ENCODE measurements at places on chromosomes 1 and 21.
A peak's percentile ranks its signal among the peaks of the same experiment; 100 is the strongest.

DNA sequence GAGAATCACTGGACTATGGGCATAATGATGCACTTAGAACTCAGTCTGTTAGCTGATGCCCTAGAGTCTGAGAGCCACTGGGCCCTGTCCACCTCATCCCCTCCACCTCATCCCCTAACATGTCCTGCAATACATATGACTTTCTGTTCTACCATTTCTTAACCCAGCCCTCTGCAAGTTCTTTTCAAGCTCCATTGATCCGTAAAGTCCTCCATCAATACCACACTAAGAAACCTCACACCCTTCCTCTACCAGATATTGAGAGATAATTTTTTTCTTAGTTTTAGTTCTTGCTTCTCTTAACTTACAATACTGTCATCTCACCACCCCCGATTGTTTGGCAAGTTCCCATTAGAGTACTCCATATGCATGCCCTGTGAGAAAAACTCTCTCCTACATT lies 22.1 kb downstream of the FCRL4 start:
- no peak for DNase-seq

DNA sequence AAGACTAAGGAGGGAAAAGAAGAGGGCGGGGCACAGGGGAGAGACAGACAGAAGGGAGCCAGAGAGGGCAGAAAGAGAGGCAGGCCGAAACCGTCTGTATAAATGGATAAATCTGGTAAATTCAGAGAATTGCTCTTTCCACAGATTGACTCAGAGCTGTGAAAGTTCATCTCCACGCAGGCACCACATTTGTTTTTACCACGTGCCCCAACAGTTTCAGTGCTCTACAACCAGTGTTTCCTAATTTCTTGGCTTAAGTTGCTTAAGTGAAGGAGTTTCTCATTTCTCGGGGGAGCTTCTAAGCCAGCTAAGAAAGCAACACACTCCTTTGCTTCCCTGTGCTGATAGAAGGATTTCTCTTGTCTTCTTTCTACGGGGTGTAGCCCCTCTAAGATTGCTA lies 87.1 kb downstream of the ENAH start:
- no peak for DNase-seq

- no peak for DNase-seq
These were observed 13.3 kb downstream of the DISP3 start for GRCh38 chr1:11492235-11492634.

- DNase-seq: no peak
These were observed 4.5 kb upstream of the TUFT1 start for GRCh38 chr1:151535326-151536271.

- DNase-seq: no peak
These were observed 1.7 kb downstream of the AGMAT start for GRCh38 chr1:15583016-15583706.

- peak; percentile 2 for DNase-seq
These were observed 215.4 kb downstream of the ASTN1 start for GRCh38 chr1:176949033-176949662.

DNA sequence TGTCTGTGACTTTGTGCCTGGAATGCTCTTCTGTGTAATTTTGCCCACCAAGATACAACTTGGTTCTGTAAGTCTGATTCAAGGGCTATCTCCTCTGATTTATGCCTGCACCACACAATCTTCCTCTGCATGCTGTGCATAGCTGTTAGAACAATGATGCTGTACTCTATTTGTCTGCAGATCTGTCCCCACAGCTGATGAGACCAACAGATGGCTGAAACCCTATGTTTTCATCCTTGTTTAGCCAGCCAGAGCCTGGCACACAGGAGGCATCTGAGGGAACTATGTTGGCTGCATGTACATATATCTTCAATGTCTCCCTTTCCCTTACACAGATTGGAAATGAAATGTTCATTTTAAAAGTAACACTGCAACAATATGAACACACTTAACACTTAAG lies 58.0 kb upstream of the ABCA4 start:
- no peak for DNase-seq

GRCh38 chr1:211135342-211135950 lies 1.5 kb upstream of the KCNH1 start:
- no peak for DNase-seq

DNA sequence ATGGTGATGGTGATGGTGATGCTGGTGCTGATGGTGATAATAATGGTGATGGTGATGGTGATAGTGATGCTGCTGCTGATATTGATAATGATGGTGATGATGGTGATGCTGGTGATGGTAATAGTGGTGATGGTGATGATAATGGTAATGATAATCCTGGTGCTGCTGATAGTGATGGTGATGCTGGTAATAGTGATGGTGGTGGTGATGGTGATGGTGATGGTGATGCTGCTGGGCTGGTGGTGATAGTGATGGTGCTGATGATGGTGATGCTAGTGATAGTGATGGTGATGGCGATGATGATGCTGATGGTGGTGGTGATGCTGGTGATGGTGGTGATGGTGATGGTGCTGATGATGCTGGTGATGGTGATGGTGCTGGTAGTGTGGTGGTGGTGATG lies 58.4 kb upstream of the IGSF21 start:
- DNase-seq: no peak

DNA sequence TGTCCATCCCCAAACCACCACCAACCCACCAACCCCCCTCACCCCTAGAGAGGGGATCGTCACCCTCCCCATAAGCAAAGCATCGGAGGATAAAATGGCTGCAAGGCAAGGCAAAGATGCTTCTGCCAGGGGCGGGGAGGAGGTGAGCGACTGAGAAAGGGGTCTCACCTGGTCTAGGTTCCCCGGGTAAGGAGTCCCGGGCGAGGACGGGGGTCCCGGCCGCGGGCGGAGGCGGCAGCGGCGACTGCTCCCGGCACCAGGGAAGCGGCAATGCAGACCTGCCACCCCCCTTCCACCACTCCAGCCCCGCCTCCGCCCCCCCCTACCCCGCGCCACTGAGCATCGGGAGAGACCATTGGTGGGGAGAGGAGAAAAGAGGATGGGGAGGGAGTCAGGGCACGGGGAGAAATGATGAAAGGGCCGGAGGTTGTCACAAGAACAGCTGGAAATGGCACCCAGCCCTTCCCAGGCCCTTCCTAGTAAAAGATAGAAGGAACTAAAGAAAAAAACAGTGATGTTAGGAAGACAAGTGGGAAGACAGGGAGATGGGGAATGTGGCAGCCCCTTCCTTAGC lies at the start of gene SV2A:
Gene SV2A, minus strand, starts transcription at position 274 of the 574 bp plus-strand sequence. CDS start 4,004 bp downstream, outside the sequence.
- DNase-seq: peak; percentile 47

DNA sequence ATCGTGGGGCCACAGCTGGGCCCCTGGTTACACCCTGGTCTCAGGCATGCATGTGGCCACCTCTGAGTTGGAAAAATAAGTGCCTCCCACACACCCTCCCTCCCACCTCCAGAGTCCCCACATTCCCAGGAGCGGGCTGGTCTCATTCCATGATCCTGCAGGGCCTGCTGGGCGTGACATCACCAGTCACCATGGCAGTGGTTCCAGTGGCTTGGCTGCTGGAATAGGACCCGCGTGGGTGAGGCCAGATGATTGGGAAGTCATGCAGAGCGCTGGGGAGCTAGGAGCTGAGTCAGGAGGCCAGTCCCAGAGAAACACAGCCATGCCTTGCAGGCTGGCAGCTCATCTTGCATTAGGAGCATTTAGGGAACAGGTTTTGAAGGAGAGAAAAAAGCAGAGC lies 125.4 kb upstream of the TMEM51 start:
- no peak for DNase-seq

DNA sequence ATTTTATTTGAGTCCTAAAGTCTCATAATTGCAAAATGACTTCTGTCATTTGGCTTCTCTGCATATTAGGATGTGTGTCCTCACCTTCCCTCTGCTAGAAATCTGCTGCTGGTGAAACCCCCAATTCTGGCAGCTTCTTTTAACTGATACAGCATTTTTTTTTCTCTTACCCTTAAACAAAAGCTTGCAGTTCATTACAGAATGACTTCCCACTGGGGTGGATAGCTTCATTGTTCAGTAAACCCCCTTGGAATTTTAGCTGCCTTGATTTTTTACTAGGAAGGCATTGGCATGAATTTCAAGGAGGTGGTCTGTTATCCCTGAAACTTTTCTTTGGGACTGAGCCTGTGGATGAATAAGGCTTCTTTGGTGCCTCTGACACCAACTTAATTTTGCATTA lies 16.8 kb downstream of the TSEN15 start:
- DNase-seq: no peak

DNA sequence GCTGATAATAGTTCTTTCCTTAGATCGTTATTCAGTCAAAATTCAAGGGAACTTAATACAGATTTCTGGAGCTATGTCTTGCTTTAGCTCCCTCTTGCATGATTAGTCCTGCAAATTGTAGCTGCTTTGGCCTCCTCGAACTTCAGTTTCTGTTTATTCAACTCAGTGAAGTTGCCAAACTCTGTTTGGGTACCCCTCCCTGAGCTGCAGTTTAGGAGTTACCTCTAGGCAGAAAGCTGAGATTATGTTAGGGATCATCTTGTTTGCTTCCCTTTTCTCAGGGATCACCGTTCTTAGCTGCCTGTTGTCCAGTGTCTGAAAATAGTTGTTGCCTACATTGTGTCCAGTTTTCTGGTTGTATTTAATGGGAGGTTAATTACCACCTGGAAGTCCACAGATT lies 43.5 kb downstream of the SNX27 start:
- DNase-seq: no peak

DNA sequence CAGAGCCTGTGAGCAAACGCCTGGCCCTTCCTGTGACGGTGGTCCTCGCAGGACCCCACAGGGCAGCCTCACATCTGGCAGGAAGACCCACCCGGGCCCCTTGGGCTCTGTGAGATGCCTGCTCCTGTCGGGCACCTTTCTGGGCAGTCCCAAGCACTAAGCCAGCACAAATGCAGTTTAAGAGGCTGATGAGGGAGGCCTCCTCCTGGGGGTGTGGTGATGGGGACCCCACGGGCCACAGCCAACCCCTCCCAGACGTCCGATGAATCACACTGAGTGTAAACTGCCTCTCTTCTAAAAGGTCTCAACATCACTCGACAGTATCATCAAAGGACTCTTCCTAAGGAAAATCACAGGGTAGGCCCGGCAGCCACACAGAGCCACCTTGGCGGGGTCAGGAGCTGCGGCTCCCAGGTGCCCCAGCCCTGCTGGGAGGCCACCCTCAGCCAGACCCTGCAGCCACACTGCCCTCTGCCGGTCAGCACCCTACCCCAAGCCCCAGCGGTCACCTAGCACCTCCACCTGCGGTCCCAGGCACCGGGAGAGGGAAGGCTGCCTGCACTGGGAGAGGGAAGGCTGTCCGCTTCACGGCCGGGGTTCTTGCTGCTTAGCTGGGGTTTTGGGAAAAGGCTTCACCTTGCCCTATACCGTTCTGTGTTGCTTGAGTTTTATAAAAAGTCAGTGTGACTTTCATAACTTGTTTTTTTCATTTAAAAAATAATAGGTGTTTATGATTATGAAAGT lies 3.9 kb upstream of the PRKCZ start:
- peak; percentile 43 for DNase-seq

- no peak for DNase-seq
These were observed 228.5 kb upstream of the AJAP1 start for GRCh38 chr1:4425892-4426291.

Data from activated CD4-positive, alpha-beta T cell treated with anti-CD3 and anti-CD28 coated beads for 24 hours (primary cell).